ENCODE measurements at places on chromosomes 6 and 20.

DNA sequence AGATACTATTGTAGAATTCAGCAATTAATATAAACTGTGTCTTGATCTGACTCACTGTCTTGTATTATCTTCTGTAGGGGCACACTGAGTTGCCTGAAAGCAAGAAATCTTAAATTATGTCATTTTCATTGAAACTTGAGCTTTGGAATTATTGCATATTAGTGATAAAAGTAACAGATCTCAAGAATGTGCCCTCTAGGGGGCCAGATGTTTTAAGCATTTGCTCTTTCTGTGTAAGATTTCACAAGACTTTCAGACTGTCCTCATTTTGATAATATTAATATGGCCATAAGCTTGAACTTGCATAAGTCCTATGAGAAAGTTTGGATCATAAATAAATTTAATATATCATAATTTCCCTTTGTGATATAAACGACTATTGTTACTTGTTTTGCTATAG lies 55.5 kb upstream of the MYO6 start:
- no peak for DNase-seq

DNA sequence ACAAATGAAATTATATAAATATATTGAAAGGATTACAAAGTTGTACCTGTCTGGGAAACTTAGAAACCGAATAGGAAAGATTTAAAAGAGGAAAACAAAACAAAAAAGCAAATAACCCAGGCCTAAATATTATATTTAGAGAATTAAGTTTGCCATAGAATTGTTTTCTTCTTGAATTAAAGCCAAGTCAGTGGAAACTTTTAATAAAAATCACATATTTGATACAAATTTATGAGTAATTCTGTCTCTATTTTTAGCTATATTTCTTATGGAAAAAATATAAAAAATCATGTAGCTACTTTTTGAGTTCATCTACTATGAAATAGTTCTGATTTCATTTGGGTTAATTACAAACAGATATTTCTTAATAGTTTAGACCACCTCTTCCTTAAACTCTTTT lies 470.2 kb upstream of the HSF2 start:
- DNase-seq = no peak

- DNase-seq = no peak
Measured at GRCh38 chr6:137764464-137764863, 102.6 kb upstream of the TNFAIP3 start.

DNA sequence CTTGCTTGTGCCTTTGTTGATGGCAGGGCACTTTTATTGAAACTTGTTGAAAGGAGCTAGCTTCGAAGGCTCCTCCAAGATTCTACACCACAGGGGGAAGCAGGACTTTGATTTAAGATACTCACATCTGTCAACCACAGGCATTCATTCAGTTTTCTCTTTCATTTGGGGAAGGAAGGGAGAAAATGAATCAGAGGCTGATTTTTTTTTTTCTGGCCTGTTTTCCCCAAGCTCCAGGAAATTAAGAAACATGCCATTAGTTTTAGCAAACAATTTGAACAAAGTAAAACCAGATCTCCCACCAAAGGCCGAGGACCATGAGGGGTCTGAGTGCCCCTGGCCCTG lies 8.7 kb upstream of the APCDD1L start:
- no peak for DNase-seq

DNA sequence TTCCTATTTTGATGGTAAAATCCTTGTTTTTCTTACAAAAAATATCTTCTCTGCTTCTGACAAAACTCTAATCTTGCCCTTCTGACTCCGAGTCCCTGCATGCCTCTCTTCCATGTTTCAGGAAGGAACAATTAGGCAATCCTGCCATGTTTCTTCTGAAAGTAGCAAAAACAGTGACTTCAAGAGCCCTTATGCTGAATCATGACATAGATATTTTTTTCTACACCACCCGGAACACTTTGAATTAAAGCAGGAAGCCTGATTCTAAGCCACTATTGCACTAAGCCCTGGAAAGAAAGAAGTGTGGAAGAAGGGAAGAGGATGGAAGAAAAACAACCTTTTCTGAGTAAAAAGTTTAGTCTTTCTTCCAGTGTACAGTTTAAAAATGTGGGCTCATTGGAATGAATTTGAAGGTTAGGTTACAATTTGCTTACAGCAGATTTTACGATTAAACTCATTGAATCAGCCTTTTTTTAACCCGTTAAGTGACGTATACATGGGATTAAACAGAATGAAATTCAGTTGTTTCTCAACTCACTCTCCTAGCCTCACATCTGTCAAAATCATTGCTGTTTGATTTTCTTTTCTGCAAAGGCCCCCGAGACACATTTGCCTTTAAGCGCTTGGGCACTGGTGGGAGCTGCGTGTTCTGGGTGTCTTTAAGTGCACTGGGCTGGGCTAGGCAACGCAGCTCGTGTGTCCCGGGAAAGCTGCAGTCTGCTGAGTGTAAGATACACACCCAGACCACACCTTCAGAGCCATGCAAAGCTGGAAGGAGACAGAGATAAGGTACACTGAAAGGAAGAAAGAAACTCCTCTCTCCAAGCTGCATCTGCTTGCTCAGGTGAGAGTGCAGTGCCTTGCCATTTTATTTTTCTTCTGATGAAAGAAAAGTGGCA lies 159.4 kb upstream of the CITED2 start:
- no peak for DNase-seq

DNA sequence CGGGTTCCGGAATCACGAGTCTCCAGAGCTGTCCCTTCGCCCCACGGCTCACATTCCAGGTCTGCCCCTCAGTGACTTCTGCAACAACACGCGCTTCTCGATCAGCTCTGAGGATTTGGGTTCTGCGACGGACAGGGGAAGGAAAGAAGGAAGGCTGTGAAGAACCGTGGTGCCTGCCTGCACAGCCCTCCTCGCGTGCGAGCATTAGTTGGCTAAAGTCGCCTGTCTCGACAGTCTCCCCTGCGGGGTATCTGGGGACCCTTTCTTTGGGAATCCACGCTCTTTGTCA lies 23.1 kb downstream of the VPS52 start:
- DNase-seq = no peak

- no peak for DNase-seq
Measured at GRCh38 chr6:156994215-156995076, 217.3 kb downstream of the ARID1B start.

DNA sequence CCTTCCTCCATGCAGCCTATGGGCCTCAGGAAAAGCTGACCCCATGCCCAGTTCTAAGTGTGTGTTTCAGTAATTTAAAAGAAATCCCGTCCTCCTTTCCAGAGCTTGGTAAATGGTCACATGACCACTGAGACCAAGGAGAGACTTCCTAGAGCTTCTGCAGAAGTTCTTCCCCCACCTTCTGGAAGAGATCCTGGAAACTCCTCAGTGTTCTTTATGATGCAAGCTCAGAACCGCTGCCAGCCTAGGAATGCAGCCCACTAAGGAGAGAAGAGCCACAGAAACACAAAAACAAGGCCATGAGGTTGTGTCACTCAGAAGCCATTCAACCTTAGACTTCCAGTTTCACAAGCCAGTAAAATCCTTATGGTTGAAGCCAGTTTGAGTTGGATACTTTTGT lies 348.4 kb downstream of the TPBG start:
- DNase-seq = no peak

- DNase-seq = no peak
Measured at GRCh38 chr6:169620171-169621130, 81.4 kb downstream of the WDR27 start.

DNA sequence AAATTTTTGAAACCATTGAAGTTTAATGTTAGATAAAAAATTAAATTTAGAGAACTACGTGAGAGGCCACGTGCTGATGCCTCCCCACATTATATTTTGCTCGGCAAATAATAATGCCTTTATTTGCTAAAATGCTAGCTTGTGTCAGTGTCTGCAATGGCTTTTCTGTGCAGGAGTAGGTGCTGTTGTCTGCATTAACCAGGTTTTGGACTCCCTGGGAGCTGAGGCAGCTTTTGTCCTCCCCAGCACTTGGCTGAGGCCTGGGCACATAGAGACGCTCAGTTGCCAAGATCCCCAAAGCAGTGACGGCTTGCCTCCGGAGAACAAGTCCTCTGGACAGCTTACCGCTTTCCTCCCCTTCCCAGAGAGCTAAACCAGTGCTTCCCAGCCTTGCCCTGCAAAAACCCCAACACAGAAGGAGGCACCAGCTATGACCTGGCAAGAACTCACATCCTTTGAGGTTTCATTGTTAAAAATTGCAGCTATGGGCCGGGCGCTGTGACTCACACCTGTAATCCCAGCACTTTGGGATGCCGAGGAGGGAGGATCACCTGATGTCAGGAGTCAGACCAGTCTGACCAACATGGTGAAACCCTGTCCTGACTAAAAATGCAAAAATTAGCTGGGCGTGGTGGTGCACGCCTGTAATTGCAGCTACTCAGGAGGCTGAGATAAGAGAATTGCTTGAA lies 59.9 kb downstream of the KAT14 start:
- DNase-seq = no peak

GRCh38 chr20:6381887-6382286 lies 259.1 kb upstream of the FERMT1 start:
- no peak for DNase-seq

DNA sequence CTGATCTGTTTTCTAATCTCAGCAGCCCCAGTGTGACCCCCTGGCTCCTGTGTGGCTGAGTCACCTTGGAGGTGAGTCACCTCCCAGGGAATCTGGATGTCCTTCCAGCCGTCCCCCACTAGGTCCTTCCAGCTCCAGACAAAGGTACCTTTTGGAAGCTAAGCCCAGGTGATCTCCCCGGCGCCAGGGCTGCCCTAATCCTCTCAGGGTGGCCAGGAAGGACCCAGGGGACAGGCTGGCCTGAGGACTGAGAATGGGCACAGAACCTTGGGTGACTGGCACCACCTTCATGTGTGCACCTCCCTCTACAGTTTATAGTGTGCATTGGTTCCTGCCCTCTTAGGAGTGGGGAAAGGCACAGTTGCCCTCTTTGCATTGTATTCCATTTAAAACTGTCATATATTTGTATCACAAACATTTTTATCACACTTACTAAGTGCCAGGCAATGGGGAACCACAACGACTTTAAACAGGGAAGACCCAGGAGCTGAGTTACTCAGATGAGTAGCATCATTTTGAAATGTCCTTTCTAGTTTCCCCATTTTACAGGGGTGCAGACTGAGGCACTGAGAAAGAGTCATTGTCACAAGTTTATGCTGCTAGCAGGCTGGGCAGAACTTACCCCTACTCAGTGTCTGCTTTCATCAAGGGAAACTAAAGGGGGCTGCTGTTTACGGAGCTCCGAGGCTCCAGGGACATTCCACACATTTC lies 2.6 kb upstream of the BPIFB4 start:
- DNase-seq = no peak

DNA sequence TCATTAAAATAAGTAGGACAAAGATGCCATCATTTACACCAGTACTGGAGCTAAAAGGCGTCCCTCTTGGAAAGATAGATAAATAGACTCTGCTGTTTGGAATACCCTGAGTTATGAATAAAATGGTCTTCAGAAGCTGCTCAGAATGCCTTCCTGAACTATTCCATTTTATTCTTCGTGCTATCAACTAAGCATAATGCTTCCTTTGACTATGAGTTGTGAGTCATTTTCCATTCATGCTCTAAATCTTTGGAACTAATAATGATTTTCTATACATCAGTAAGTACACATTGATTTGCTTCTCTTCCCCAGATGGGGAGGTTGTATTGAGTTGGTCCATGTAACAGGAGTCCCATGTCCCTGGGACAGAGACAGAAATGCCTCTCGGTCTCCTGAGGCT lies 98.3 kb upstream of the PDE7B start:
- no peak for DNase-seq

GRCh38 chr20:11700831-11701230 lies 216.9 kb upstream of the BTBD3 start:
- DNase-seq = no peak

- no peak for DNase-seq
Measured at GRCh38 chr6:14180609-14181008, 63.0 kb downstream of the CD83 start.

GRCh38 chr6:53645859-53646258 lies 19.7 kb downstream of the KLHL31 start:
- no peak for DNase-seq

- DNase-seq = no peak
Measured at GRCh38 chr6:53898026-53898795, 103.4 kb downstream of the LRRC1 start.

DNA sequence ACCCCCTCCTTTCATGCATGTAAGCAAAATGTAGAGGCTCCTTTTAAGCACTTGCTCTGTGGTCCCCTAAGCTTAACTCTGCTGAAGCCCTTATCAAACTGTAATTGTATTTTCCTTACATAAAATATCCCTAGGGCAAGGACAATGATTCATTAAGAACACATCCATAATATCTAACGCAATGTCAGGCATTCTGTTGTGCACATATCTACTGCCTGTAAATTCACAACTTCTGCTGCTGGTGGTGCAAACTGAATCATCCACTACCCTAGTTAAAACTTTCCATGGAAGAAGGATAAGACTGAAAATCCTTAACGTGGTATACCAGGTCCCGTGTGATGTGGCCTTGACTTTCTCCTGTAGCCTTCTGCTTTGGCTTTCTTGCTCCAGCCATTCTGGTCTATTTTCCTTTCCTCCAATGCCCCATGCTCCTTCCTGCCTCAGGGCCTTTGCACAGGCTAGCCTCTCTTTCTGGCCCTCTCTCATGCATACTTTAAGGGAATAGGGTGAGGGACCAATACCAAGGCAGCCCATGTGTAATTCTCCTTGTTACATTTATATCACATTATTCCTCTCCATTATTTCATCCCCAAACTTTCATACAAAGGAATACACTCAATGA lies 113.6 kb upstream of the ZFP64 start:
- no peak for DNase-seq

DNA sequence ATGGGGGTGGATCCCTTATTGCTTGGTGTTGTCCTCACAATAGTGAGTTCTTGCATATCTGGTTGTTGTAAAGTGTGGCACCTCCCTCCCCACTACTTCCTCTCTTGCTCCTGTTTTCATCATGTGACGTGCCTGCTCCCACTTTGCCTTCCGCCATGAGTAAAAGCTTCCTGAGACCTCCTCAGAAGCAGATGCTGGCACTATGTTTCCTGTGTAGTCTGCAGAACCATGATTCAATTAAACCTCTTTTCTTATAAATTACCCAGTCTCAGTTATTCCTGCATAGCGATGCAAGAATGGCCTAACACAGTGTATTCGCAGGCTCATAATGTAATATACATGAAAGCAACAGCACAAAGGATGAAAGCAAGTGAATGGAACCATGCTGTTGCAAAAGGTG lies 28.4 kb upstream of the ANKRD60 start:
- no peak for DNase-seq

DNA sequence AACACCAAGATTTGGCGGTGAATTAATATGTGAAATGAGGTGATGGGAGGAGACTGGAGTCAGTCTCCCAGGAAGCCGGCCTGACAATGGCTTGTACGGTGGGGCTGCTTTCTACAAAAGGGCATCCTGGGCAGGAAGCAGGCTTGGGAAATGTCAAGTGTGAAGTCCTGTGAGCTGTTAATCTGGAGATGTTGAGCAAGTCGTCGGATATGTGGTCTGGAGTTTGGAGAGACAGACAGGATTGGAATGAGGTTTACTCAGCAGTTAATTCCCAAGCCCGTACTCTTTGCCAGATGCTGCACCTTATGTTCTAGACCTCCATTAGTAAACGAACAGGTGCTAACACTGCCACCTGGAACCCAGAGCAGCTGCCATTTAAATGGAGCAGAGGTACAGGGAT lies 107.7 kb upstream of the FOXC1 start:
- no peak for DNase-seq
